ENCODE measurements at places on chromosomes 7 and 10. TPM values are rescaled to one million over a fixed set of nuclear protein-coding genes. Genes with fewer than 3 reads are reported as not detected.

SPDYE11 gene
- total RNA-seq: not detected

COL17A1 gene
- total RNA-seq: 2.9 TPM

HECW1 gene
- total RNA-seq: 15.6 TPM

FKBP6 gene
- not detected for total RNA-seq

HOXA4 gene
- total RNA-seq: 4.9 TPM

ABCB4 gene
- 4.6 TPM for total RNA-seq

CYP2C8 gene
- not detected for total RNA-seq

SEMA3E gene
- total RNA-seq: not detected

PDE1C gene
- 43.5 TPM for total RNA-seq

ABI1 gene
- 31.3 TPM for total RNA-seq

GTF2IRD1 gene
- 16.9 TPM for total RNA-seq

MEOX2 gene
- total RNA-seq: not detected

PLXNA4 gene
- 6.2 TPM for total RNA-seq

NOS3 gene
- total RNA-seq: not detected

FAM24B gene
- 2.2 TPM for total RNA-seq

ANKRD61 gene
- 1.2 TPM for total RNA-seq

ACTA2 gene
- 99.1 TPM for total RNA-seq

PRPS1L1 gene
- total RNA-seq: not detected

TIAL1 gene
- total RNA-seq: 45.9 TPM

ANKRD22 gene
- not detected for total RNA-seq

TRPV5 gene
- not detected for total RNA-seq

ATG9B gene
- total RNA-seq: not detected

GPR26 gene
- not detected for total RNA-seq

CYP3A4 gene
- total RNA-seq: 0.05 TPM

OR2A7 gene
- total RNA-seq: 0.07 TPM

ERV3-1 gene
- 3.9 TPM for total RNA-seq

CPXM2 gene
- total RNA-seq: not detected

SMARCD3 gene
- 4.3 TPM for total RNA-seq

CALML3 gene
- not detected for total RNA-seq

SPDYE2B gene
- total RNA-seq: not detected

LIPK gene
- not detected for total RNA-seq

RP9 gene
- total RNA-seq: 13.4 TPM

SPACDR gene
- total RNA-seq: not detected

OR6B1 gene
- total RNA-seq: not detected

OR6V1 gene
- not detected for total RNA-seq

Measured in M059J (cell line).